ENCODE measurements at places on chromosomes 1 and 21.
A peak's percentile ranks its signal among the peaks of the same experiment; 100 is the strongest.

GRCh38 chr1:109636201-109636952 is 16.7 kb downstream of the AMPD2 start:
- DNase-seq, result no peak

- no peak for DNase-seq
Measured at GRCh38 chr1:84861516-84861915, 31.5 kb downstream of the LPAR3 start.

DNA sequence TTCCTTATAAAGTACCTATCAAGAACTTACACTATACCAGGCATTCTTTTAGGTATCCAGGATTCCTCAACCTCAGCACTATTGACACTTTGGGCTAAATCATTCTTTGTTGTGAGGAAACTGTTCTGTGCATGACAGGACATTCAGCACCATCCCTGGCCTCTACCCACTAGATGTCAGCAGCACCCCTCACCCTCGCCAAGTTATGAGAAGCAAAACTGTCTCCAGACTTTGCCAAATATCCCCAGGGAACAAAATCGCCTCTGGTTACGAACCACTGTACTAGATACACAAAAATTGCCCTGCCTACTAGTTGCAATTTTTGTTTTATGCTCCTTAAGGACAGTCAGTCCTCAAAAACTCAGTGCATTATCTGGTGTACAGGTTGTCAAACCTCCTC is 35.7 kb downstream of the PALMD start:
- DNase-seq, result no peak

- no peak for DNase-seq
Measured at GRCh38 chr1:162996261-162996660, 72.9 kb upstream of the RGS4 start.

- peak; percentile 92 for DNase-seq
Measured at GRCh38 chr1:26529655-26530409, at the start of gene RPS6KA1. Gene RPS6KA1, plus strand, starts transcription at chr1:26529761. Its CDS starts 160 bp downstream, at chr1:26529921.

All from hepatocyte (in vitro differentiated cells).